ENCODE measurements at places on chromosomes 6 and 20.

DNA sequence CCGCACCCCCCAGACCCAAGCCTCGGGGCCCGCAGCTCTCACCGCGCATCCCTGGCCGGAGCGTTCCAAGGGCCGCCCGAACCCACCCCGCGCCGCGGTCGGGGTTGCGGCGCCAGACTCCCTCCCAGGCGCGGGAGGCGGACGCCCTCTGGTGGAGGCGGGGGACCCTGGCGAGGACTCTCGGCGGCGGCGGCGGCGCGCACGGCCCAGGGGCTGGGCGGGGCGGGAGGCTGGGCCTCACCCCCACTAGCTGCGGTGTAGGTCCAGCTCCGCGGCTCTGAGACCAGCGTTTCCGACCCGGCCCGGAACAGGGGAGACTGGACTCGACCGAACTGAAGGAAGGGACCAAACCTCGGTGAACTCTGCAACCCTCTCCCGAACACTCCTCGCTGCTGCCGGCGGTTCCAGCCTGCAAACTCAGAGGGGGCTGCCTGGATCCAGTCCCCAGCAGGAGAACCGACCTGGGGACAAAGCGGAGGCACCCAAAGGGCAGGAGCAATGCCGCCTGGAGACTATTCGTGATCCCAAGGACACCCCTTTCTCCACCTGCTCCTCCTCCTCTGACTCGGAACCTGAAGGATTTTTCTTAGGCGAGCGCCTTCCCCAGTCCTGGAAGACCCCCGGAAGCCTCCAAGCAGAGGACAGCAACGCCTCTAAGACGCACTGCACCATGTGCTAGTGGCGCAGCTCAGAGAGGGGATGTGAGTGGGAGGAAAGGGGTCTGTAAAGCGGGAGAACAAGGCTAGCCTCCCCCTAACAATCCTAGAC is 859 bp upstream of the TOMM6 start:
- peak; percentile 87 for DNase-seq

DNA sequence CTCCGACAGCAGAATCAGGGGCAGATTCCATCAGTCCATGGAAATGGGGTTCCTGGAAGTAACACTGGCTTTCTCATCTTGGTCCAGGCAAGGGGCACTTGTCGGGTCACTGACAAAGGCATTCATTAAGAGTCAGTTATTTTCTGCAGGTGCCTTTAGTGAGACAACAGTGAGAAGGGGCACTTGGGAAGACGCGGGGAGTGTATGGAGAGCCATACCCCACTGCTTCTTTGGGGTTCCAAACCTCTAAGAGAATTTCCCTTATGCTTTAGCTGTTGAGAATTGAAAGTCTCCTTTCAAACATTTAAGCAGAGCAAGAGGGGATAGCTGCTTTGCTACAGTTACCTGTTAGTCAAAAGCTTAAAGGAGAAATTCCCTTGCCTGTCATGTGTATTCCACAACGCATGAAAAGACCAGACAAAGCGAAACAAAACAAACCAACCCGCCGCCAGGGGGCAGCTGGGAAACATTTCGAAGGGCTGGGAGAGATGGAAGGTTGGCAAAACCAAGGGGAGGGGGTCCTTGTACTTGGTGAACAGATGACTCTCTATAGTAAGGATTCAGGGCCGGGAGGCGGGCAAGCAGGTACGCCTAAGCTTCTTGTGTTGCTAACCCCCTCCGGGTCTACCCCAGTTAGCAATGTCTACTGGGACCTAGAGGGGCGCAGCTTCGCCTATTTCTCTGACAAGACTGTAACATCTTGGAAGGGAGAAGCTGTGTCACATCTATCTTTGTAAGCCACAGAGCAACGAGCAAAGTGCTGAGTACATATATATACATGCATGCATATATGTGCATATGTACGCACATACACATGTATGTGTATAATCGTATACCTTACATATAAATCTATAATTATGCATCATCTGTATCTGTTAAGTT is 474.9 kb upstream of the AGPAT4 start:
- peak; percentile 2 for DNase-seq

DNA sequence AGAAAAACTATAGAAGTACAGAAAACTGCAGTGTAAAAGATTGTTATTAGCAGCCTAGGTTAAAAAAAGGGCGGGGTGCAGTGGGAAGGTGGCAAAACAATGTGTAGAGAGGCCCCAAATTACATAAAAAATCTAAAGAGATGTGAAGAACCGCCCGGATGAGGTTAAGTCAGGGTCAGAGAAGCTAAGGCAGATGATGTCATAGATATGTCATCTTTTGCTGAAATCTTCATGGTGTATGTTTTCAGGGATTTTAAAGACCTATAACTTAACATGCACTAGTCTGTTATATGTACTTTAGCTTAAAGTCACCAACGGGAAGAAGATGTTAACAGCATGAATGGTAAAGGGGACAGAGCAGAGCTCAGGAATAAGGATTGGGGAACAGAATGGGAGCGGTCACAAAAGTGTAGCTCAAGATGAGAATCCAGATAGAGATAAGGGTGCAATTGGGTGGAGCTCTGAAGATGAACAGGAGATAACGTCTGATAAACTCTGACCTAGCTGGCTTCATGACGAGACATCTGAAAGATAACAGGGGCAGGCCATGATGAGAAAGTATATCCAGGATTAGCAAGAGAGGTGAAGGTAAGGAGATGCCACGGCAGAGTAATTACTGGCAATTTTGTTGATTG is 83.4 kb downstream of the TFAP2A start:
- no peak for DNase-seq

- DNase-seq, result no peak
Measured at GRCh38 chr6:91713911-91714310, 1127.0 kb upstream of the MAP3K7 start.

GRCh38 chr6:162798546-162799266 is 70.9 kb downstream of the PACRG start:
- no peak for DNase-seq
